Activated CD8-positive, alpha-beta memory T cell treated with anti-CD3 and anti-CD28 coated beads for 36 hours (primary cell): ENCODE measurements at places on chromosomes 13 and 19. TPM values are rescaled to one million over a fixed set of nuclear protein-coding genes. Genes with fewer than 3 reads are reported as not detected.

U2AF1L4 gene
- 24.9 TPM for total RNA-seq

LYPD3 gene
- 2.0 TPM for total RNA-seq

NOTCH3 gene
- total RNA-seq: not detected

PCDH20 gene
- total RNA-seq: not detected

LMTK3 gene
- 3.0 TPM for total RNA-seq

DGKH gene
- total RNA-seq: 11.7 TPM

ADPRHL1 gene
- 0.65 TPM for total RNA-seq

IGFL4 gene
- not detected for total RNA-seq

RUBCNL gene
- total RNA-seq: 0.15 TPM

KLC3 gene
- not detected for total RNA-seq

CYSLTR2 gene
- total RNA-seq: 1.2 TPM

SLC17A7 gene
- not detected for total RNA-seq

WDR88 gene
- total RNA-seq: not detected

ZNF570 gene
- total RNA-seq: 5.4 TPM

DENND1C gene
- 61.1 TPM for total RNA-seq

ASPDH gene
- not detected for total RNA-seq

CYP2F1 gene
- total RNA-seq: not detected

ZNF443 gene
- total RNA-seq: 3.2 TPM

FAAP24 gene
- total RNA-seq: 8.3 TPM

RASAL3 gene
- total RNA-seq: 109 TPM

ACTL9 gene
- total RNA-seq: not detected

ZNF90 gene
- total RNA-seq: 17.0 TPM

PLIN4 gene
- not detected for total RNA-seq

CGB5 gene
- total RNA-seq: not detected

SGTA gene
- 88.2 TPM for total RNA-seq

ZNF229 gene
- total RNA-seq: 0.96 TPM

SELENOV gene
- not detected for total RNA-seq

MEIOSIN gene
- 0.08 TPM for total RNA-seq

MBD3L2 gene
- total RNA-seq: not detected

JAK3 gene
- total RNA-seq: 123 TPM

KLK5 gene
- not detected for total RNA-seq

ZNF723 gene
- not detected for total RNA-seq
